ENCODE measurements at places on chromosomes 3 and 15.

- peak; percentile 57 for DNase-seq
Measured at GRCh38 chr3:171365489-171365888, 94.7 kb downstream of the TNIK start.

GRCh38 chr15:34436956-34437442, 609 bp downstream of the GOLGA8A start:
- no peak for DNase-seq

- DNase-seq = peak; percentile 25
Measured at GRCh38 chr3:135197246-135197645, 402.2 kb downstream of the EPHB1 start.

- DNase-seq = no peak
Measured at GRCh38 chr3:14206548-14207177, 28.0 kb downstream of the LSM3 start.

DNA sequence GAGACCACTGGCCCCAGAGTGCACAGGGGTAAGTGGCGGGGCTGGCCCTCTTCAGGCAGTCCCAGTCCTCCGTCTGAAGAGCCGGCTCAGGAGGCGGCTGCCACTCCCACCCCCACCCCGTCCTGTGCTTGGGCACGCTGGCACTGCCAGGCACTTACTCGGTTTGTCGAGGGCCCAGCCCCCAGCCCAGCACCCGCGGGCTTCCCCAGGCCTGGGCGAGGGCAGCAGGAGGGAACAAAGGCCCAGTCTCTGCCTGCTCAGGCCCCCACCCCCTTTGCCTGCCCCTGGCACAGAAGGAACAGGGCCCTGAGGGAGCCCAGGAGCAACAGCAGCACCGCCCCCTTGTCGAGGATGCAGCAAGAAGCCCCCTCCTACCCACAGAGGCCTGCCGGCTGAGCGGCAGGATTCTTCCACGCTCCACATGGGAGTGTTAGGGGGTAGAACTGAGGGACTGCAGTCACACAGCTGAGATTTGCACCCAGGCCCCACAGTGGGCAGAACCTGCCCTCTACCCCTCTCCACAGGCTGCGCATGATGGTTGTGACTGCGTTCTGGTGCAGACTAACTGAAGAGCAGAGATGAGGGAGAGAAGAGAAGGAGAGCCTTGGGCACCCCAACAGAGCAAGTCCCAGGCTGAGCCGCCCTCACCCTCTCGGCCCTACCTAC, 8.9 kb downstream of the DUSP7 start:
- DNase-seq = peak; percentile 26

- no peak for DNase-seq
Measured at GRCh38 chr15:97026781-97027180, 696.3 kb downstream of the NR2F2 start.

DNA sequence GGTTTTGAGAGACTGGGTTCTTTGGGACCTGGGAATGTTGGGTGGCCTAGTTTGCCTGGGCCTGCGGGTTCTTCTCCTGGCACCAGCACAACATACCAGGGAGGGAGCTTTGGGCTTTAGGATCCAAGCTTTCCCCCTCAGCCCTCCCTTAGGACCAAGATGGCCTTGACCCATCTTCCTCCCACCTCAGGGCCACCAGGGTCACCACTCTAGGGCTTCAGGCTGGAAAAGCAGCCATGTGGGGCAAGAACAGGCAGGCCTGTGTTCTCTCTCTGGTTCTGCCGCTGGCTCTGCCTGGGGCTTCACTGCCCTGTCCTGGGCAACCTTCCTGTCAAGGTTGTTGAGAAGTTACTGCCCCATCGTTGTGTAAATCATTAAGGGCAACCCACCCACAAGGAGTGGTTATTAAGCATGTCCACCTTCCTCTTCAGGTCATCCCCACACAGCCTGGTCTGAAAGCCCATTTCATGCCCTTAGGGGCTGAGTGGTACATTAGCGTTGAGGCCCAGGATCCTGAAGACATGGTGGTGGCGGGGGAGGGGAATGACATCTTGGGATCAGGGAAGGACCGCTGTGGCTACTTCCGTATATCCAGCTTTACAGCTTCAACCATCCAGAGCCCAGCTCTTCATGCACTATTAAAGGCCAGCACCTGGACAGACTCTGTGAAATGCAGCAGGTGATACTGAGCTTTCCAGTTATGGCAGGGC, 652 bp downstream of the DUOX1 start:
- no peak for DNase-seq

DNA sequence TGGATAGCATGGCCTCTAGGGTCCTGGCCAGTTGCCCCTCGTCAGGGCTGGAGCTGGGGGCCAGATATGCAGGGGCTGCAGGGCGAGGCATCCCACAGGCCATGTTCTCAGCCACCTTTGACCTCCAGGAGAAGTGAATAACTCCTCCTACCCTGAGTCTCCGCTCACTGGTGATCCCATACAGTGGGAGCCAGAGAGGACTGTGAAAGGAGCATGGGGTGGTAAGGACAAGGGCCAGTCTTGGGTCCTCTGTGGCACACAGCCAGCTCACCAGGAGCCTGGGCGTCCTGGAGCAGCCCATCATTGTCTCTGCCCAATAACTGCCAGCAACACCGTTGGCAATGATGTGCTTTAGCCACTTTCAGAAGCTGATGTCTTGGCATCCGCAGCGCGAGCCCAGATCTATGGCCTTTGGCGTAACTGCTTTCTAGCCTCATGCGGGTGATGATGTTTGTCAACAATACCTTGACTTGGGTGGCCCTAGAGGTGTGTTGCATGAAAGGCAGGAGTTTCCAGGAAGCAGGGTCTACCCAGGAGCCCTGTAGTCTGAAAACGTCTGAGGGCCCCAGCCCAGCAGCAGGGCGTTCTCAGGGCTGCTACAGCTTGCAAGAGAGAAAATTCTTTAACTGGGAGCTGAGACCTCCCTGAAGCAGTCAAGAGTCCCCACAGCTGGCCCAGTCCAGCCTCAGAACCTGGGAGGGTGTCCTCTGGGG, 61.1 kb upstream of the IQSEC1 start:
- DNase-seq = no peak

DNA sequence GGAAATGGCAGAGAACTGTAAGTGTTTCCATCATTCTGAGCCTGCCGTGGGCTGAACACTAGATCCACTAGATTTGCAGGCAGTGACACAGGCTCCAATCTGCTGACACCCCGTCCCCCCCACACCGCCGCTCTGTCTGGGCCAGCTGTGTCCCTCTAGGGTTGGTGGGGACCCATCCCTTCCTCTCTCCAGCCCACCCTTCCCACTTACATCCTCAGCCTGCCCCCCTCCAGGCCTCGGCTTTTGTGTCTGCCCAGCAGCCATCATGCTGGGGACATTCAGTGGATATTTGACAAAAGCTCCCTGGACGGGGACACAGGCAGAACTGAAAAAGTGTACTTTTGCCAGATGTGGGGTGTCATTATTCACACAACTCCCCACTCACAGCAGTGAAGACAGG, 10.7 kb upstream of the LRRK1 start:
- DNase-seq = no peak

DNA sequence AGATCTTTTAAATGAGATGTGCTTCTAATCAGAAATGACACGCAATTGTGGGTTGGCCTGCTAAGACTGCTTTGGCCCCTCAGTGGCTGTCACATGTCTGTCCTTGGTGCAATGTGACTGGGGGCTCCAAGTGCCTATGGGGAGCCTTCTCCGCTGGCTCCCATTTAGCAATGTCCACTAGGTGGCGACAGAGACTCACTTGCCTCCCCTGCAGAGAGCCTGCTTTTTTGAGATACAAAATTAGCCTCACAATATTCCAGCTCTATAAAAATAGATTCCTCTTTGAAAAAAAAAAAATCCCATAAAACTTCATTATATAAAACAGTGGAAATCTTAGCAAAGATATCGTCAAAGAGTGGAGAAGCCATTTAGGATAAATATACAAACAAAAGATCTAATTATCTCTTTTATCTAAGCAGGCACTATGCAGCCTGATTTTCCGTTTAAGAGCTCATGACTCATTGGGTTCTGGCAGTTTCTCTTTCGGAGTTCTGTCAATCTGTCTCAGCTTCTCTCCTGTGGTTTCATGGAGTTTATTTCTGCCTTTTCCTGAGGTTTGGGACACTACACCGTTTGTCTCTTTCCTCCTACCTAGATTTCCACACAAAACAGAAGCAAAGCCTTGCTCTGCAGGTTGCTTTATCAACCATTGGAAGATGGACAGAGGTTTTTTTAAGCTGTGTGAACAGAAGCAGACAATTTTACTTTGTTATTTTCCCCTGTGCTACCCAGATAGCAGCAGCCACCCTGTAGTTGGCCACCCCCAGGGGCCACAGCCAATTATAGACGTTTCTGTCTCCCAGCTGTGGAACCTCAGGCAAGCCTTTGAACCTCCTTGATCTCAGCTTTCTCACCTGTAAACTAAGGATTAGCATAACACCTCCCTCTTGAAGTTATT, 68.4 kb upstream of the TNFAIP8L3 start:
- DNase-seq = peak; percentile 77

DNA sequence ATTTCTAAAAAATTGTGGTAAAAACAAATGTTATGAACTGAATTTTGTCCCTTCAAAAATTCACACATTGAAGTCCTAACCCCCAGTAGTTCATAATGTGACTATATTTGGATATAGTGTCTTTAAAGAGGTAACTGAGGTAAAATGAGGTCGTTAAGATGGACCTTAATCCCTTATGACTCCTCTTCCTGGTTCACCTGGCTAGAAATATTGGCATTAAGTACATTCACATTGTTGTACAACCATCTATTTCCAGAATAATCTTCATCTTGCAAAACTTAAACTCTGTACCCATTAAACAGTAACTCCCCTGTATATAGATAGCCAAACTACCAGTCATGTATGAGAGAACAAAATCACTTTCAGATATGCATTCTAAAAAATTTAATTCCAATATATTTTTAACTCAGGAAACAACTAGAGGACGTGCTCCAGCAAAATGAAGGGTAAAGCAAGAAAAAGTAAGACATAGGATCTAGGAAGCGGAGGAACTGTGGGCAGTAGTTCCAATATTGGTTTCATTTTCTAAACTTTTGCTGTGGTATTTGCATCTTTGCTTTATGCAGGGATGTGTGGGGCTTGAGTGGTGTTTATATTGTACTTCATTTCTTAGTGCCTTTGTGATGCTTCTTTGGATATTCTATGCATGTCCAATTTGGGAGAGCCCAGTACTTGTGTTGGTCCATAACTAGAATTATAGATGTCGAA, 36.7 kb upstream of the IL20RB start:
- DNase-seq = no peak

- no peak for DNase-seq
Measured at GRCh38 chr3:58266577-58266976, 29.0 kb downstream of the ABHD6 start.

DNA sequence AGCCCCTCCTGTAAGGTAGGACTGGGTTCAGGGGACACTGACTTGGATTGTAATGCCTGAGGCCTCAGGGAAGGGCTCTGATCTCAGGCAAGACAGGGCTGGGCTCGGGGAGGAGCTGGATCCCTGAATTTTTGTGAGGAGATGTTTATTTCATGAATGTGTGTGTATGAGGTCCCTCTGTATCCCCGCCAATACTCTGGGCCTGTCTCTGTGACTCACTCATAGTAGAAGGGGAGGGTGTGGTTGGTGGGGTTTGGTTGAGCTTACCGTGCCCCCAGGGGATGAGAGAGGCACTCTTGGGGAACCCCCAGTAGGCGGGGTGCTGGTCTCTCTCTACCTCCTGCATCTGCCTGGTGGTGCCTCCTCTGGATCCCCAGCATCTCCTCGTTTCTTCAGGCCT, 28.1 kb downstream of the RPSA start:
- no peak for DNase-seq

DNA sequence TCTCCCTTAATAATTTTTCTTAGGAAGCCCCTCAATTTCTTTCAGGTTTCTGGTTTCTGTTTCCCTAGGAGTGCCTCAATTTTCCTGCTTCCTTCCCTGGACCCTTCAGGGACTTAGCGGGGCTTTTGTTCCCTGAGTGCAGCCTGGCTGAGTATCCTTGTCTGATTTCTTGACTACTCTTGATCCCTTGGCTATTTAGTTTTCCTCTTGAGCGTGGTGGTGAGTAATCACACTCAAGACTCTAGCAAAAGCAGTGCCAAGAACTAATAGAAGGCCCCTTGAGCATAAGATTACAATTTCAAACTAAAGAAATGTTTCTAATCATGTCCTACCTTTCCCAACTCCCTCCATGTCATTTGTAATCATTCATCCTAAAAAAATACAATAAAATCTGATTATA, 94.3 kb upstream of the C3orf80 start:
- peak; percentile 50 for DNase-seq

GRCh38 chr3:171680726-171681411, 129.4 kb downstream of the PLD1 start:
- DNase-seq = no peak

DNA sequence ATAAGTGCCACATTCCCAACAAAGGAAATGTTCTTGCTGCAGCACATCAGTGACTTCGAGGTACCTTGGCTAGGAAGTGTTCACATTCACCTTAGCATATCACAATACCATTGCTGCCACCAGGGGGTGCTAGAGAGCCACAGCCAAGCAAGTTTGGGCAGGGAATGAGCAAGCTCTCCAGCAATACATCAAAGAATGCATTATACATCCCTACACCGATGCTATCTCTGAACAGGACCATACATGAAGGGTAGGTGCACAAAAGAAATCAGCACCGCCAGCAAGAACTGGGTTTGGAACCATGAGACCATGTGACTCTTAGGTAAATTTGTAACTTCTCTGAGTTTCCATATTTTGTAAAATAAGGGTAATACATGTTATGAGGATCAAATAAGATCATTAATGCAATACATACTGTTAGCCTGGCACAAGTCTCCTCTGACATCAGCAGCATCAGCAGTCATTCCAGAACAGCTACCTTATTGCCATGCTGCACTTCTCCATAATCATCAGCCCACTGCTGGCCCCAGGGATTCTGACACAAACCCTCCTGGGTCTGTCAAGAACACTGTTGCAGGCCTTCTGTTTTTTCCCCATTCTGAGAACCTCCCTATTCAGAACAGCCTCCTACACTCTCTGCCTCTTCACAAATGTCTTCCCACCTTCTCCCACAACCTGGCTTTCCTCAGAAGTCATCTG, 37.5 kb downstream of the RYK start:
- peak; percentile 68 for DNase-seq

GRCh38 chr3:158713094-158713499, 19.2 kb downstream of the RARRES1 start:
- peak; percentile 25 for DNase-seq

GRCh38 chr3:114627770-114628169, 333.9 kb downstream of the TIGIT start:
- peak; percentile 33 for DNase-seq

- DNase-seq = no peak
Measured at GRCh38 chr15:70251246-70251990, 153.7 kb upstream of the TLE3 start.

DNA sequence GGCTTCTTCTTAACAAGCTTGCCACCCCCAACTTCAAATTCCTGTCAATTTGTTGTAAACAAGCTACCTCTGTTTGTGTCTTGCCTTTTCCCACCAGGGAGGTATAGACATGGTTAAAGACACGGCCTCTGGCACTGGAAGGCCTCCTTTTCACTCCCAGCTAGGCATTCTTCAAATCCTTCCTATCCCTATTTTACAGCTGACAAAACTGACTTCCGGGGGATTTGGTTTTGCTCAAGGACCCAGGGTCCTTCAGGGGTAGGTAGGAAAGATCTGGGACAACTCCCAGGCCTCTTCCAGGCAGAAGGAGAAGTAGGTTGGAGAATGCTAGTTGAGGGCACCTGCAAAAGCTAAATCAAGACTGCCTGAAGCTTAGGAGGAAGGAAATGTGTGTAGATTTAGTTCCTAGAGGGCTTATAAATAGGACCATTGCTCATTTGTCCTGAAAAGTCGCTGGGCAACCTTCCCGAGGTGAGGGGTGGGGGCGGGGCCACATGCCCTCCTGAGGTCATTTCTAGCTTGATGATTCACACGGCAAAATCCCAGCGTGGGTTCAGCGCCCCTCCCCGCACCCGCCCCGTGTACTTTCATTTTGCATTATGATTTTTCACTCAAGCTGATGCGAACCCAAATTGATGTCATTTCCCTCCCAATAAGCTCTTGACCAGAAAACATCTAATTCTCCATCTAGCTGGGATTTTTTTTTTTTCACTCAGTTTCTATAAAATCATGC, 365.5 kb downstream of the SHQ1 start:
- peak; percentile 81 for DNase-seq
